ENCODE measurements at places on chromosomes 7 and 10.
A peak's percentile ranks its signal among the peaks of the same experiment; 100 is the strongest.

DNA sequence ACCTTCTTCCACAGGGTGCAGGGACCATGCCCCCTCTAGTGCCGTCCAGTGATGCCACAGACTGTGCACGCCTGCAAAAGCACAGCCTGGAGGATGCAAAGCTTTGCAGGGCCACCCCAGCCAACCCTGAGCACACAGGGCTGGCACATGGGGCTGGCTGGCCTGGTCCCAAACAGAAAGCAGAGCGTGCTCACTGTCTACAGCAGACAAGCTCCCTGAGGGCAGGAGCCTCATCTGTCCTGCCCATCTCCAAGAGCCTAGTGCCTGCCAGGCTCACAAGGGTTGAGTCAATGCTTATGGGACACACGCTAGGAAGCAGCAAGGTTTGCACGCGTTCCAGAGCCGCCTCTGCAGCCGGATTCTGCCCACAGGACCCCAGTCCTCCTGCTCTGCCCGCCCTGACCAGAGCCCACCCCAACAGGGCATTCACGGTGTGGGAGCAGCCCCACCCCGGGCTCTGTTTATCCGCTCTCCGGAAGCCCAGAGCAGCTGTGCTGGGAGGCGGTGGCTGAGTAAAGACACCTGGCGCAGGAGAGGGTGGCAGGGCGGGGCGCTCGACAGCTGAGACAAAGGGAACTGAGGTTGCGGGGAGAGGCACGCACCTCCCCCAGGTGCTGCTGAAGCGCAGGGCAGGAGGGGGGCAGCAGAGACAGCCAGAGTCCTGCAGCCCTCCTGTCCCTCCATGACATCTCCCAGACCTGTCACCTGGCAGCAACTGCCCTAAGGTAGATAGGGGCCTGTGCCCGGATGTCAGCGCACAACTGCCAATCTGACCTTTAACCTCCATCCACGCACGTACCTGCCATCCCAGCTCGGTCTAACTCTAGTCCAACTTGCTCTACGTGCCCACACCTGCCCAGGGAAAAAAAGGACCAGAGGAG, 4.3 kb downstream of the KCNH2 start:
- DNase-seq: no peak

GRCh38 chr10:32795598-32796183, 162.3 kb downstream of the ITGB1 start:
- no peak for DNase-seq

GRCh38 chr10:8677642-8678041, 623.2 kb downstream of the GATA3 start:
- no peak for DNase-seq

GRCh38 chr10:851901-852300, 79.6 kb downstream of the LARP4B start:
- DNase-seq: no peak

GRCh38 chr7:150976529-150977381, 1.4 kb downstream of the KCNH2 start:
- DNase-seq: no peak

GRCh38 chr10:73537709-73538108, 41.9 kb upstream of the PPP3CB start:
- DNase-seq: no peak

- DNase-seq: no peak
Observed at GRCh38 chr7:69301253-69301652, 297.0 kb upstream of the AUTS2 start.

- peak; percentile 5 for DNase-seq
Observed at GRCh38 chr7:155009570-155010157, 6.7 kb upstream of the PAXIP1 start.

DNA sequence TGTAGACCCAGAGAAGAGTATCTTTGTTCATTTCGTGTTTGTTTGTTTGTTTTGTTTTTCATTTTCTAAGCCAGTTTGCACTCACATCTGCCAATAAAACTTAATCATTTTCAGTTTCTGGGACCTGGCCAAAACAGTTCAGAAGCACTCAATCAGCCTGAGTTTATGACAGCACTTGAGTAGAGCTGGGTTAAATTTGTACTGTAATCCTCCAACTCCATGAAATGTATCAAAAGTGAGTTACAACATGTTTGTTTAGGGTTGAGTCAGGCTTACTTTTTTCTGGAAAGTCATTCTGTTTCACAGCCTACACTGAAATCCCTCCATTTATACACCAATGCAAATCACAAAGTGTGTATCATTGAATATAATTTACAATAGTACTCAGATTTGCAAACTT, 91.9 kb downstream of the ZWINT start:
- no peak for DNase-seq

DNA sequence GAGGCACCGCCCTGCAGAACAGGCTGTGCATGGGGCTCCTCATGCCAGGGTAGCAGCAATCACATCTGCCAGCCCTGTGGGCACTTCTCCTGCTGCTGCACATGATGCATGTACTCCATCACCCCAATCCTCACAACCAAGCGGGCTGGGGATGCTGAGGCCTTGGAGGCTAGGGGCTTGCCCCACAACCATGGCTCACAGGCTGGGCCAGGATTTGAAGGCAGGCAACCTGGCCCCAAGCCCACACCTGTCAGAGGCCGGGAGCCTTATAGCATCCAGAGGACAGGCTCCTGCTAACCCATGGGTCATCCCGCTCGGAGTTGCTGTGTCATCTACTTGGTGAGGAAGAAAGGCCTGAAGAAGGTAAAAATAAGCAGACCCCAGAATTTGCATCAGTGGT, 2.2 kb downstream of the POLM start:
- DNase-seq: no peak

GRCh38 chr7:132592936-132593335, 16.7 kb upstream of the PLXNA4 start:
- DNase-seq: no peak

DNA sequence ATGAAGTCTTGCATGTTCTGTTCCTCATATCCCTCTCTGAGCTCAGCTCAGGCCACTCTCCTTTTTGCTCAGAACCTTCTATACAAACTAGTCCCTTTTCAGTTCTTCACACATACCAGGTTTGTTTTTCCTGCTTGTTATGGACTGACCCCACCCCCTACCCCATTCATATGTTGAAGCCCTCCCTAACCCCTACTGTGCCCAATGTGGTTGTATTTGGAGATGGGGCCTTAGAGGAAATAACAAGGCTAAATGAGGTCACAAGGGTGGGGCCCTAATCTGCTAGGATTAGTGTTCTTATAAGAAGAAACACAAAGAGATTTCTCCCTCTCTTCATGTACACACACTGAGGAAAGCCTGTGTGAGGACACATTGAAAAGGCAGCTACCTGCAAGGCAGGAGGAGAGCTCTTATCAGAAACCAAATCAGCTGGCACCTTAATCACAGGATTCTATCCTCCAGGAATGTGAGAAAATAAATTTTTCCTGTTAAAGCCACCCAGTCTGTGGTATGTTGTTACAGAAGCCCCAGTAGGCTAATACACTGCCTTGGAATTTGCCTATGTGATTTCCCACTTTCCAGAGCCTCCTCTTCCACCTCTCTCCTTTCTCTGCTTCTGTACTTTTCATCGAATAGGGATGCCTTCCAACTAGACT, 67.3 kb upstream of the DNAJB12 start:
- no peak for DNase-seq

GRCh38 chr7:621572-622285, 102.1 kb upstream of the PDGFA start:
- no peak for DNase-seq

DNA sequence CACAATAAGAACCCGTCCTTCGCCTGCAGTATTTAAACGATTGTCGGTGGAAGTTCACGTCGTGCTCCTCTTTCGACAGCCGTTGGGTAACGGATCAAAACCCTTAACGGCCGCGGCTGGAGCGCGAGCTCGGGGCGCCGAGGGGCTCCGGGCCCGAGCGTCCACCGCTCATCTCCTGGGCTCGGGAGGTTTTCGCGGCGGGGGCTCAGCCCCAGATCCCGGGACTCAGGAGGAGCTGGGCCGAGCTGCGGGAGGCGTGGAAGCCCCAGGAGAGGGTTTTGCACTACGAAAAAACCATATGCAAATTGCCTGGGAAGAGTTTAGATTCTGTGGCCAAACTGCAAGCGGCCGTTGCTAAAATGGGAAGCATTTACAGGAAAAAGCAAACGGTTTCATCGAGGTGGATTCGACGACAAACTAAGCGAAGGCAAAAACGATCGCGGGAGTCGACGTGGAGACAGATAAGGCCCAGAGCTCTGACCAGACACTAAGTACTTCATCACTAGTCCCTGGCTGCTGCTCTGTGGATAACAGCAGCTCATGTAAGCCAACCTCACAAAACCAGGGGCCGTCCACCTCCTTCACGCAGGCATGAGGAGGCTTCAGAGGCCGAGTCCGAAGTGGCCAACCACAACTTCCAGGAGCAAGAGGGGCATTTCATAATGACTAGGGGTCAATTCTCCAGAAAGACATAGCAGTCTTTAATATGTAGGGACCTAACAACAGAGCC, 129.7 kb downstream of the MARCHF5 start:
- no peak for DNase-seq

DNA sequence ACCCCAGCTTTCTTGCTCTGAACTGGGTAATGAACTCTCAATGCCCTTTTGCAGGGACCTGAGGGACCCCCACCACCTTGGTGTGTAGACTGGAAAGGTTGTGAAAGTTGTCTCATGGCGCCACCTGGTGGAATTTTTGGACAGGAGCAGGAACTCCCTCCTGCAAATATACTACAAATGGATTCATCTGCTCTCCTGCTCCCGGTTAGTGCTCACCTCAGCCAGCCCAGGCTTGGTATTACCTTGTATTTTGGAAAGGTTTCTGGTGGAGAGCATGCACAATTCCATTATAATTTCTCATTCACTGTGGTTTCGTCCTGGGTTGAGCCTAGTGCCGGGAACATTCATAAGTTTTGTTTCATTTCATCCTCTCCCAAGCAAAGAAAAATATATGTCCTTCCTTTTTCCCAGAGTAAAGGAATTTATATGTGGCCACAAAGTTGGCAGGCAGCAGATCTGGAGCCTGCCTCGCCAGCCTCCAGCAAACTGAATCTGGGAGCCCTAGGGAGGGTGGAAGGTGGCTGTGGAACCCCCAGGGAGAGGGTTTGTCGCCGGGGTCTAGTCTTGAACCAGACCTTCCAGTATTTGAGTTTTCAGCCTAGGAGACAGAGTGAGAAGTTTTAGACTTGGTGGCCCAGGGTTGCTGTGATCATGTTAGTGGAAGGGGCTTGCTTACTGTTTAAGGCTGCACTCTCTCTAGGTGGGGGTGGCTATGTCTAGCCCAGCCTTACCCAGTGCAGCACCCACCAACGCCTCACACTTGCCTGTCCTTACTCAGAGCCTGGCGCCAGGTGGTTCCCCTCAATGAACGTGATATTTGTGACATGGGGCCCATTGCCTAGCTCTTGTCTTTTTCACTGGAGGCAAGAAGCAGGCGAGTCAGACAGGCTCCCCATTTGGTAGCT, 9.5 kb downstream of the FAM241B start:
- peak; percentile 54 for DNase-seq

GRCh38 chr7:45712872-45713668, 138.9 kb downstream of the ADCY1 start:
- no peak for DNase-seq

- DNase-seq: no peak
Observed at GRCh38 chr7:38142736-38143135, 35.3 kb upstream of the STARD3NL start.

GRCh38 chr10:18279173-18279572, 138.9 kb downstream of the CACNB2 start:
- DNase-seq: no peak

DNA sequence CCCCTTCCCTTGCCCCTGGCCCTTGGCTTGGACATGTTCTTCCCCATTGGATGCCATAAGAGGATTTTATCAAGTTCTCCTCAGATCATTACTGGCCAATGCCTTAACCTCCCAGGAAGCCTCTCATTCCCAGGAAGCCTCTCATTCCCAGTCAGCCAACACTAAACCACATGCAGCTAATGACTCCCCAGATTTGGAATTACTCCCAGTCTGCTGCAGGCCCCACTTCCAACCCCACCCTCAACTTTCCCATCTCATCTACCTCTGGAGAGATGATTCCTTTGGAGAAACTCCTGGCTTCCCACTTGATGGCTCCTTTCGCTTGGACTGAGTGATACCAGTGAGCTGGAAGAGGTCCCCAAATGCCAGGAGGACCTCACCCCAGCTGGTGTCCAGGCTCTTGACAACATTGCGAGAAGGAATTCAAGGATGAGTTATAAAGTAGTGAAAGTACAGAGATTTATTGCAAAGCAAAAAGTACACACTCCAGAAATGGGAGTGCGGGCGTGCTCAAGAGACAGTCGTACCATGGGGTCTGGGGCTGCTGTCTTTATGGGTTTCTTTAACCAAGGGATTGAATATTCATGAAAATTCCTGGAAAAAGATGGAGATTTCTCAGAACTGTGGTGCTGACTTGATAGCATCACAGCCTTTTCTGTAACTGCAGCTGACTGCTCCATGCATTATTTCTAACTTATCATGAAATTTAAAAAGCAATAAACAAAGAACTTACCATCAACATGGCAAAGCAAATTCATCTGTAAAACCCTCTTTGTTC, 117.2 kb upstream of the ADCY1 start:
- no peak for DNase-seq

DNA sequence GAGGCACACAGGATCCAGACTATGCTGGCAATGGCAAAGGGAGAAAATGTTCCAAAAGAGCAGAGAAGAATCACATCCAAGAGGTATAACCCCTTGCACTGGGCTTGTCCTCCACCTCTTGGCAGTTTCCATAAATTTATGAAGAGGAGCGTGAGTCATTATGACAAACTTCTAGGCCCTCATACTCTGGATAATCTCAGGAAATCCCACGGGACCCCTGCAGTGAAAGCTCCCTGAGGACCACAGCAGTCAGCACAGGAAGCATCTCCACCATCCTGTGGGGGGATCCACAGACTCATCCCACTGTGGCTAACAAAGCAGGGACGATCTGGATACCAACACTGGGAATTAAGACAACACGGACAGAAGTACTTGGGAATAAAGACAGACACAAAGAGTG, 30.3 kb upstream of the GPAM start:
- no peak for DNase-seq

GRCh38 chr10:60430017-60430416, 40.3 kb upstream of the ANK3 start:
- no peak for DNase-seq

DNA sequence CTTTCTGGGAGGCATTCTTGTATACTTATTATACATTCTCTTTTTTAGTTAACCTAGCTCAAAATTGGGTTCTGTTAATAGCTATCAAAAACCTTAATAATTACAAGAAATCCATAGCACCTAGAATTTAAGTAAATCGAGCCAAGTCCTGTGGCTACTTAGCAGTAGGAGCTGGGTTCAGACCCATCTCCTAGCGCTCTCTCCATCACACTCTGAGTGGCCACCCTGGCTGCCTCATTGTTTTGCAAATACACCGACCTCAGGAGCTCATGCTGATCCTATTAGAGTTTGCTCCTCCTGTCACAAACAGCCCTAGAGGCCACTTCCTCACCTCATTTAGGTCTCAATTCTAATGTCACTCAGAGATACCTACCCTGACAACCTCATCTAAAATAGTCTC, 46.2 kb upstream of the OSBPL3 start:
- no peak for DNase-seq

DNA sequence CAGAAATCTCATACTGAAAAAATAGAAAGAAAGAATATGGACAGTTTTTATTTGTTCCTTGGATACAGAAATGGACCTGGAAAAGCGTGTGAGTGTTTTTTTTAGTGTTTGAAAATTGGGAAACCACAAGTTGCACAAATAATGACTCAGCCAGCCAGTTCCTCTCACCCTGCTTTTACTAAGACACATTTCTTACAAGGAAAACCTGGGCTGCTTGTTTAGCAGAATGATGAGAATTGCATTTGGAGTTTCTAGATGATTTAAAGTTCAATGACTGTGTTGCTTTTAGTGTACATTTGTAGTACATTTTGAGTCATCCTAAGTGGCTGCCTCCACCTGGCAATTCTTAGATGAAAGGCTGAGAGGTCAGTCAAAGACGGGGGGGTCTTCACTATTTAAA, 218.7 kb downstream of the ABCA13 start:
- DNase-seq: no peak

- no peak for DNase-seq
Observed at GRCh38 chr10:121975295-121976086, 474 bp upstream of the NSMCE4A start.

Data from activated naive CD4-positive, alpha-beta T cell (primary cell).